RWPE1 (cell line): ENCODE measurements at places on chromosomes 16 and 17.

DNA sequence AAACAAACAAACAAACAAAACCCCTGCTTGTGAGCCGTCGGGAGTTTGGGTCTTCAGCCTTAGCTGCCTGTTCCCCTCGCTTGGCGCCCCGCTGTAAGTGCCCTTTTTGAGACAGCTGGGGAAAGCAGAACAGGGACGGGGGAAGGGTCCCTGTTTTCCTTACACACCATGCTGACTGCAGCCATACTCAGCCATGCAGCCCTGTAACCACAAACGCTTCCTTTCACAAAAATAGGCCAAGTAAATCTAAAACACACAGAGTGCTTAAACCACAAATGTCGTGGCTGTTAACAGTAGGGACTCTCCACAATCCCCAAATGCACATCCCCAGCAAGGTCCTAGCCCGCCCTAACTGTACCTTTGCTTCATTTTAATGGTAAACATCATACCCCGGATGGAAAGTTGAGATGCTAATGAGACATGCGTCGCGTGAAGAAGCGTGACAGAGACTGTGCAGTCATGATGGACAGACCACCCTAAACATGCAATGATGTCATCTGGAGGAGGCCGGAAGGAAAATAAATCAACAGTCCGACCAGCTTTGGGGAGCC, 129.9 kb downstream of the MGAT5B start:
- DNase-seq = no peak

DNA sequence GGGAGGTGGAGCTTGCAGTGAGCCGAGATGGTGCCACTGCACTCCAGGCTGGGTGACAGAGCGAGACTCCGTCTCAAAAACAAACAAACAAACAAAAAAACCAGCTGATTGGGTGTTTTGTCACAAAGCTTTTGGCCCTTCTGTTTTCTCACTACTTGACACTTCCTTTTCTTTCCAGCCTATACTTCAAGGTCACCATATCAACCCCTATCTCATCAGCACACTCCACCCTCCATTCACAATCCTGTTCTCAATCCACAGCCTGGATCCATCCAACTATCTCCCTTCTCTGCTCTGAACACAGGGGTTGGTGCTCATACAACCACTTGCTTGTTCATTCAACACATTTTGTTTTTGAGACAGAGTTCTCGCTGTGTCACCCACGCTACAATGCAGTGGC, 6.6 kb upstream of the MED11 start:
- DNase-seq = no peak

GRCh38 chr16:1341495-1342420, 8.3 kb downstream of the BAIAP3 start:
- DNase-seq = no peak

DNA sequence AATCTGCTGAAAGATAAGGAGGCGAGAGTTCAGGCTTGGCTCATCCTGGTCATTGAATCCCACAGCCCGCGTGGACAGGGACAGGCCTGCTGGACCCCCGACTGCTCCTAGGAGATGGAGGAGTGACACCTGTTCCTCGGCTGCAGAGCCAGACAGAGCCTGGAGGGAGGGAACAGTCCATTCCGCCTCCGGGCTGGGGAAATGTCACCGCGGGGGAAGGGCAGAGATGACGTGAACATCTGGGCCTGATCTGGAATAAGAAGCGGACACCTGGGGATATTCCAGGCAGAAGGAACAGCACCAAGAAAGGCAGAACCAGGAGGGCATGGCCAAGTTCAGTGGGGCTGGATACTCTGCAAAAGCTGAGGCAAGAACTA, 1.5 kb downstream of the ZNF747 start:
- no peak for DNase-seq

GRCh38 chr17:57375040-57375769, 118.9 kb downstream of the MSI2 start:
- DNase-seq = no peak

- peak; percentile 23 for DNase-seq
These were observed 5.0 kb downstream of the CA4 start for GRCh38 chr17:60154616-60155426.

DNA sequence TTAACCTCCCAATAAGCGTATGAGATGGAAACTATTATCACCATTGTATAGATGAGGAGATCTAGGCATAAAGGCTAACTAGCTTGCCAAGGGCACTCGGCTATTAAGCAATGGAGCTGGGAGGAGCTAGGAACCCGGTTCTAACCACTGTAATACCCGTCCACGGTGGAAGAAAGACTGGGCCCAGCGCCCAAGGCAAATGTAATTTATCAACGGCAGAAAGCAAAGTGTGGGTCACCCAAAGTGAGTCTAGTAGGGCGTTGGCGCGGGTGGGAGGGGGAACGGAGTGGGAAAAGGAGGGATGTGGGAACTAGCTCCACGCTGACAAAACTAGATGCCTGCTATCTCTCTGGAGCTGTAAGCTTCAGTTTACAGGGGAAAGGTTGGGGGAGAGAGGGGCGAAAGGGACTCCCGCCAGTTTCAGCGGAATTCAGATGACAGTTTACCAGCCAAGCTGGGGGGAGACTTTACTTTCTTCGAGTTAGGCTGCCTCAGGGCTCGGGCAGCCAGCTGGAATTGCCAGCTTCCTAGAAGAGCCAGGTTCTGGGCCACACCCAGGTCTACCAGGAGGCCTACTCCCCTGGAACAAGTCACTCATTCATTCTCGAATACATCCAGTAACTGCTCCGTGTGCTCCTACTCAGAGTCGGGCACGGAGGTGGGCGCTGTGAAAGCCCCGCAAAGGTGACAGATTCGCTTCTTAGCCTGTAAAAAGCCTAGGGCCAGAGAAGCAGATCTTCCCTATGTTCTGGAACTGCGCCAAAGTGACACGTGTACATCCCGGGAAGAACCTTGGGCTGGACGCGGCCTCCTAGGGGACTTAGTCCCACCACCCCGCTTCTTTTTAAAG, 837 bp downstream of the LRRC59 start:
- DNase-seq = peak; percentile 73

- peak; percentile 36 for DNase-seq
These were observed 591 bp downstream of the PSMD7 start for GRCh38 chr16:74297145-74297665.

GRCh38 chr17:11178581-11178980, 62.4 kb upstream of the SHISA6 start:
- DNase-seq = no peak

- no peak for DNase-seq
These were observed 62.0 kb downstream of the TMEM132E start for GRCh38 chr17:34641368-34641767.

- peak; percentile 98 for DNase-seq
These were observed 5.2 kb downstream of the CCR7 start for GRCh38 chr17:40559954-40560591.

DNA sequence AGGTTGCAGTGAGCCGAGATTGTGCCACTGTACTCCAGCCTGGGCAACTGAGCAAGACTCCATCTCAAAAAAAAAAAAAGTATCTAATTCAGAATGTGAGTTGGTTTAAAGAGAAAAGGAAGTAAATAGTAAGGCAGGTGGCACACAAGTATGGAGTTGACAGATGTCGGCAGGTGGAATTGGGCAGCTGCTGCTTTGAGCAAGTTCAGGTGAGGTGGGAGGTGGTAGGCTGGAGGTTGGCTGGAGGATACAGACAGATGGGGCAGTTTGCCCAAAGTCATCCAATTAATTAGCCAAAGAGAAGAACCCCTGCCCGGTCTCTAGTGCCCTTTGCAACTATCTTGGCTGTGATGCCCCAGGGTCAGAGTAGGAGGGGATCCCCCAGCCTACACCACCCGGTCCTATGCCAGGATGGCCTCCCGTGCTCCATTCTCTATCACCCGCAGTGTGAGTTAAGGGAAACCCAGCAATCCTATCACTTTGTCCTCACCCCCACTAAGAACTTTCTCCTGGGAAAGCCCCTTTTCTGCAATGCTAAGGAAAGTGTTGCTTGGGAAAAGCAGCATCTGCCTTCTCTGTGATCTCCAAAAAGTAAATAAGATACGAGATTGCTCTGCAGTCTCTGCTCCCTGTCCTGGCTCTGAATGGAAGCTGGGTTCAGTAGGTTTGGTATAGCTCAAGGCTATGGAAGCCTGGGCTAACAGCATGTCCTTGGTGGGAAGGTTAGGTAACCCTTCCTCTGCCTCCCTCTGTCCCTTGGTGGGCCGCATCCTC, 32.2 kb downstream of the SLC12A3 start:
- DNase-seq = no peak

DNA sequence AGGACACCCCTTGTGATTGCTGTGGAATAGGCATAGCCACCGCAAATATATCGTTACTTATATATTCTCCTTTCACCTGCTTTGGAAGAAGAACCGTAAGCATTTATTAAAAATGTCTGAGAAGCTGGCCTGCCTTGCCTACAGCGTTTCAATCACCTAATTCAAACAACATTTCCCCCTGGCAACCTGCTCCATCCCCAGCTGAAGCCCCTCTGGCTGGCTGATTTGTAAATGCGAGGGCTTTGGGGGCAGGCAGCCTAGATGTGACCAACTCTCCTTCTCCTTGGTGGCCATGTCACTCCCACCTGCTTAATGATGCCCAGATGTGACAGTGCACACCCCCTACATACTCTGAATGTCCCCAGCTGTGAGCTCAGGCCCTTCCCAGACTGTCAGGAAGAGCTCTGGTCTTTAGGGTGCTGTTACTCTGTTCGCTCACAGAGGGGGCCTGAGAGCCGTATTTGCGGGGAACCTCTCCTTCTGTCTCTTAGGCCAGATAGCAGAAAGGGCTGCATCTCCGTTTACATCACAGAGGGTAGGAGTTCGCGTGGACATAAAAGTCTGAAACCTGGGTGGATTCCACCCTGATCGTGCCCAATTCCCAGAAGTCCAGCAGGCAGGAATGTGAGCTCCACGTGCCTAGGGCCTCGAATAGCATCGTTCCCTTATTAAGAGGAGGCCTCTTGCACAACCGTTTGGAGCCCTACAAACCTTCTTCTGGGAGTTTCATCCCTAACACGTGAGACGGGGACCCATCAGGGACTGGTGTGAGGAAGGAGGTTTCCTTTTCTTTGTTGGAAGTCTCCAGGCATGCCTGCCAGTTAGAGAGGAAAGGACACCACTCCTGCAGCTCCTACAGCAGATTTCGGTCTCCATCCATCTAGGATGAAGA, 2.4 kb upstream of the SDK2 start:
- DNase-seq = peak; percentile 20

DNA sequence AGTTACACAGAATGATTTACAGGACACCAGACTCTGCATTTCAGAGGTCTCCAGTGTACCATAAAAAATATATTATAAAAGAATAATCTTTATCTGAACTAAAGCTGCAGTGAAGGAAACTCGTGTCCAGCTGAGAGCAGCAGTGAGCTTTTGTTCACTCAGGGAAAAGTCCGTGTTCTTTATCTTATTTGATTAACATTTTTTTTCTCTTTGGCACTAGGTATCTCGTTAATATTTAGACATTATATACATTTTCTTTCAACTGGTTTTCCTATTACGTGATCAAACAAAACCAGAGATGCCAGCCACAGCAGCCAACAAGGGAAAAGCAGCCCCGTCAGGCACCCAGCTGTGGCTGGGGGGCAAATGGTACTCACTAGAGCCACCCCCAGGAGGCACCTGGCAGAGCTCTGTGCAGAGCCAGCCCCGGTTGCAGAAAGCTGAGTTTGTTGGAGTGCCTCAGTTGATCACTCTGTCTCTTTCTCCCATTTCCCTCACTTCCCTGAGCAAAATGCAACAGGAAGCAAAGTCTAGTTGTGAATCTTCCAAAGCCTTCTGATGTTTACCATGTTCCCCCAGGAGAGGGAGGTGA, 1.1 kb upstream of the HS3ST4 start:
- no peak for DNase-seq

DNA sequence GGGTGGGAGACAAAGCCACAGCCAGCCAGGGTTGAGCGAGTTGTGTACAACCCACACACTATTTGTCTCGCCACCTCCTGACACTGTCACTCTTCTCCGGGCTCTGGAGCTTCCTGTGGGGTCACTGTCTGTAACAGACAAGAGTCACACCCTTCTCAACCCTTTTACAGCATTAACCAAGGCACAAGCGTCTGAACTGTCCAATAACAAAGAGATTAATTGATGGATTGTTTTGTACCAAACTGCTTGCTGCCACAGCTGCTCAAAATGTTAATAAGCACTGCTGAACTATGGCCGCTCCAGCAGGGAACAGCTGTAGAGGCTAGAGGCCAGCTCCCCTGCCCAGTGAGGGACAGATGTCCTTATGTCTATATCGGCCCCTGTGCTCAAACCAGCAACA, 25.2 kb upstream of the HYDIN start:
- no peak for DNase-seq

- DNase-seq = peak; percentile 78
These were observed 711.1 kb upstream of the SOX9 start for GRCh38 chr17:71409712-71410111.
